ENCODE measurements at places on chromosomes 3 and 15. TPM values are rescaled to one million over a fixed set of nuclear protein-coding genes. Genes with fewer than 3 reads are reported as not detected.

DNA sequence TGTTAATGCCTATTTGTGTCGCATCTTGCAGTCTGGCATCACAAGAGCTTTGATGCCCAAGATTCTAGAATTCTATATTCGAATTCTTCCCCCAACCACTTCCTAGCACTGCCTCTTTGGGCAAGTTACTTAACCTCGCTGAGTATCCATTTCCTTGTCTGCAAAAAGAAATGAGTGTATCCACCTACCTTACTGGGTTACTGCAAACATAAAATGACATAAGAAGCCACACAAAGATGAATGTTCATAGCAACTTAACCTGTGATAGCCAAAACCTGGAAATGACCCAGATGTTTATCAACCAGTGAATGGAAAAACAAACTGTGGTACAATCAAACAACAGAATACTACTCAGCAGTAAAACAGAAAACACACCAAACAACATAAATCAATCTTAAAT lies 24.9 kb downstream of the RFTN1 start:
- H3K4me3 ChIP-seq, result no peak overlapping the region
- no peak overlapping the region for H3K27ac ChIP-seq
- peaks cover 23% of the 10 kb centered on the region for H3K4me1 ChIP-seq
- H3K27me3 ChIP-seq, result no peaks in the 10 kb centered on the region

The PLA1A gene
- 37.6 TPM for total RNA-seq

GRCh38 chr15:65374821-65375401 lies 2.9 kb downstream of the IGDCC3 start:
- no peak overlapping the region for H3K4me3 ChIP-seq
- no peaks in the 10 kb centered on the region for H3K36me3 ChIP-seq
- peaks cover 12% of the 10 kb centered on the region for H3K4me1 ChIP-seq
- DNase-seq, result peak; percentile 54

The TTLL13 gene
- total RNA-seq, result not detected

The MED12L gene
- 0.69 TPM for total RNA-seq

DNA sequence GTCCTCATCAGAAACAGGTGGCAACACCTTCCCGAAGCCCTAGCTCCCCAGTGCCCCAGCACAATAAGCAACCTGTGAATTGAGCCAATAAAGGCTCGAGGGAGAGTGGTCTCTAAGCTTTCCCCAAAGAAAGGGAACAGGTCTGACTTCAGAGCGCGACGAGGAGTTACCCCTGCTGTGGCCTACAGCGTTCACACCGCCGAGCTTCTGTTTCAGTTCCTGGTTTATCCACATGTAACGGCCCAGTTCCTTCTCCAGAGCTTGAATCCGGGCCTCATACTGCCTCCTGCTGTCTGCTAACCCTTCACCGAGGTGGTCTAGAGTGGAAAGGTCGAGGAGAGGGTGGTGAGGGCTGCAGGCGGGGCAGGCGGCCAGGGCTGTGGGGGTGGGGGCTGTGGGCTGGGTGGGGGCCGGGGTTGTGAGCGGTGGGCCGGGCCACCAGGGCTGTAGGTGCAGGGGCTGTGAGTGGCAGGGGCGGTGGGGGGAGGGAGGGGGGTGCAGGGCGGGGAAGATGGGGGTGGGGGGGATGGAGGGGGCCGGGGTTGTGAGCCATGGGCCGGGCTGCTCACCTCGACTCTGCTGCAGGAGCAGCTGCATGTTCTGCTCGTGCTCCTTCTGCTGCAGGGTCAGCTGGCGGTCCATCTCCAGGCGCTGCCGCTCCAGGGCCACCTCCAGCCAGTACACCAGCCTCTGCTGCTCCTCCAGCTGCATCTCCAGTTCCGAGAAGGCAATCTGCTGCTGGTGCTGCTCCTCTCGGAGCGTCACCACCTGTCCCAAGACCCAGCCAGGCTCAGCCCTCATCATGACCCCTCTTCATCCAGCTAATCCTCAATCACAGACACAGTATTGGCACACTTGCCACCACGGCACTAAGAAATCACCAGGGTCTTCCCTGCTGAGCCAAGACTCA lies 26.2 kb downstream of the KIF7 start:
- H3K4me1 ChIP-seq, result no peaks in the 10 kb centered on the region
- no peaks in the 10 kb centered on the region for H3K27me3 ChIP-seq
- no peak for DNase-seq
- no peaks in the 10 kb centered on the region for H3K36me3 ChIP-seq

The LRTM1 gene
- not detected for total RNA-seq

GRCh38 chr15:34851751-34852150 lies 56.4 kb upstream of the ACTC1 start:
- no peak overlapping the region for H3K4me3 ChIP-seq
- no peaks in the 10 kb centered on the region for H3K27me3 ChIP-seq
- H3K36me3 ChIP-seq, result peaks cover 7% of the 10 kb centered on the region
- DNase-seq, result no peak
- H3K4me1 ChIP-seq, result peaks cover 11% of the 10 kb centered on the region
- H3K27ac ChIP-seq, result no peak overlapping the region

- H3K27me3 ChIP-seq, result peaks cover 64% of the 10 kb centered on the region
- no peak overlapping the region for H3K4me3 ChIP-seq
- H3K27ac ChIP-seq, result no peak overlapping the region
These were observed 1.6 kb upstream of the SHOX2 start for GRCh38 chr3:158107605-158108444.

The KY gene
- total RNA-seq, result 0.29 TPM

- no peak overlapping the region for H3K4me3 ChIP-seq
- peaks cover 4% of the 10 kb centered on the region for H3K4me1 ChIP-seq
- H3K27me3 ChIP-seq, result no peaks in the 10 kb centered on the region
- DNase-seq, result no peak
- H3K36me3 ChIP-seq, result no peaks in the 10 kb centered on the region
These were observed 112.4 kb downstream of the ADAMTSL3 start for GRCh38 chr15:83766339-83766738.

DNA sequence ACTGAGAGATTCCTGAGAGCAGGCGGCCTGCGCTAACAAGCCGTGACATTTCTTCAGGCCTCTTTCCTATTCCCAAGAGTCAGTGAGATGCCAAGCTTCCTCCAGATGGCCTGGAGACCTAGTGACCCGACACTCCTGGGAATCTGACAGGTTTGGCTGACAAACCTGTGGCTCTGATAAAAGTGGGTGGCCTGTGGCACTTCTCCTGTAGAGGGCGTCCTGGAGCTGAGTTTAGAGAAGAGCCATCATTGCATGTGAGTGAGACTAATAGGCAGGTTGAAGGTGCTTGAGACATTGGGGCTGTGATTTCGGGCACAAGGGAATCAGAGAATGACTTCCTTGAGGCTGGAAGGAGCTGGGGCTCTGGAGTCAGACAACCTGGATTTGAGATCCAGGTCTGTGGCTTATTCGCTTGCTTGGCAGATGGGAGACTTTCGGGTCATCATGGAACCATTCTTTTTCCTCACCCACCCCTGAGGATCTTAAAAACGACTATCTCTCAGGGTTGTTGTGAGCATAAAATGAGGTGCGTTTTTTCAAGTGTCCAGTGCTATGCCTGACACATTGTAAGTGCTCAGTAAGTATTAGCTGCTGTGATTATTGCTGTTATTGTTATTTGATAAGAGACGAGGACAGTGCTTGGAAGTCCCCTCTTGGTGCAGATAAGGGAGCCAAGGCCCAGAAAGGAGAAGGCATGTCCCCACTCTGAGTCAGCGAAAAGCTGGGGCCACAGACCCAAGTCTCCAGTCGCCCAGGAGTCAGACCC lies 77.2 kb downstream of the SCN10A start:
- H3K27ac ChIP-seq, result no peak overlapping the region
- H3K4me1 ChIP-seq, result no peaks in the 10 kb centered on the region
- no peak for DNase-seq
- no peaks in the 10 kb centered on the region for H3K36me3 ChIP-seq
- H3K4me3 ChIP-seq, result no peak overlapping the region

GRCh38 chr3:29275309-29275708 lies 5.6 kb upstream of the RBMS3 start:
- H3K4me1 ChIP-seq, result no peaks in the 10 kb centered on the region
- no peaks in the 10 kb centered on the region for H3K36me3 ChIP-seq
- no peaks in the 10 kb centered on the region for H3K27me3 ChIP-seq
- no peak overlapping the region for H3K27ac ChIP-seq
- no peak for DNase-seq

DNA sequence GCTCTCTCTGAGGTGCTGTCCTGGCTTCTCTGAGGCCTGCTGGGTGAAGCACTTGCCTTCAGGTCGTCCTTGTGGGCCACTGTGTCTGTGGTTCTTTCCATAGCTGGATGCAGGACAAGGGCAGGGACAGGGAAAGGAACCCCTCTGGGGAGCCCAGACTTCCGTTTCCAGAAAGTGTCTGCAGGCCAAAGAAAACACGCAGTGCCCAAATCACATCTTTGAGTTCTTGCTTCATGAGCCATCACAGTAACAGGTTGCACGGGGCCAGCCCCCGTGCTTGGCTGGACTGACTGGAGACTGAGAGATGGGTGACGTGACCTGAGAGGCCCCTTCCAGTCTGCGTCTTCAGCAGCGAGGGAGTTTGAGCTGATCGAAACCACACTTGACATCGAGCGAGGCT lies 115.8 kb downstream of the GABRG3 start:
- no peak for DNase-seq
- no peaks in the 10 kb centered on the region for H3K4me1 ChIP-seq
- H3K4me3 ChIP-seq, result no peak overlapping the region
- H3K27me3 ChIP-seq, result no peaks in the 10 kb centered on the region
- no peak overlapping the region for H3K27ac ChIP-seq
- no peaks in the 10 kb centered on the region for H3K36me3 ChIP-seq

- no peaks in the 10 kb centered on the region for H3K4me1 ChIP-seq
- no peaks in the 10 kb centered on the region for H3K36me3 ChIP-seq
- no peak overlapping the region for H3K27ac ChIP-seq
These were observed 165.0 kb upstream of the SUCLG2 start for GRCh38 chr3:67819447-67819846.

- no peak for DNase-seq
- no peak overlapping the region for H3K4me3 ChIP-seq
- H3K27ac ChIP-seq, result no peak overlapping the region
- no peaks in the 10 kb centered on the region for H3K36me3 ChIP-seq
- no peaks in the 10 kb centered on the region for H3K4me1 ChIP-seq
These were observed 318.8 kb upstream of the GBE1 start for GRCh38 chr3:82080261-82080660.

The EIF5A2 gene
- 4.1 TPM for total RNA-seq

The SLC2A2 gene
- not detected for total RNA-seq

- no peak overlapping the region for H3K4me3 ChIP-seq
- no peaks in the 10 kb centered on the region for H3K4me1 ChIP-seq
These were observed 223.4 kb downstream of the ATP8B4 start for GRCh38 chr15:49895347-49896223.

The TYRO3 gene
- total RNA-seq, result 22.6 TPM

GRCh38 chr3:49805367-49805782 lies 2.3 kb downstream of the INKA1 start:
- peak overlapping the region; percentile 91 for H3K4me3 ChIP-seq
- H3K4me1 ChIP-seq, result peaks cover 49% of the 10 kb centered on the region
- H3K27ac ChIP-seq, result peak overlapping the region; percentile 87
- H3K36me3 ChIP-seq, result peaks cover 11% of the 10 kb centered on the region

- H3K36me3 ChIP-seq, result peaks cover 75% of the 10 kb centered on the region
- H3K27ac ChIP-seq, result no peak overlapping the region
- peaks cover 29% of the 10 kb centered on the region for H3K4me1 ChIP-seq
- H3K27me3 ChIP-seq, result no peaks in the 10 kb centered on the region
- no peak for DNase-seq
These were observed 31.1 kb downstream of the PLXND1 start for GRCh38 chr3:129575233-129575996.

DNA sequence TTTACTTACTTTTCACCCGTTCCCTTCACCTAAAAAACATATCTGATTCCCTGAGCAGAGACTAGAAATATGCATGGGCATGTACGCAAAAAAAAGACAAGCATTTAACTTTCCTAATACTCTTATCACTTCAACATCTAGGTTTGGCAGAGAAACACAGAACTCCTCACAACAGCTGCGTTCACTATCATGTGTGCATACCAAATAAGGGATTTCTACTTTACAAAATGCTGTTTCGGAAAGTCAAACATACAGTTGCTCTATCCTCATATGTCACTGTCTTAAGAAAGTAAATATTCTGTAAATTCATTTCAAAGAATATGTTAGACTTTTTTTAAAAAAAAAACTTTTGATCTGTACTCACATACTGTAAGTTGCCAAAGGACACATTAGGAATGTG lies 65.1 kb upstream of the CBLB start:
- H3K27ac ChIP-seq, result no peak overlapping the region
- H3K36me3 ChIP-seq, result no peaks in the 10 kb centered on the region
- no peaks in the 10 kb centered on the region for H3K27me3 ChIP-seq
- DNase-seq, result no peak
- peaks cover 5% of the 10 kb centered on the region for H3K4me1 ChIP-seq

The CCR8 gene
- total RNA-seq, result not detected

The GOLGA8R gene
- total RNA-seq, result 5.3 TPM

The CHRM5 gene
- not detected for total RNA-seq

GRCh38 chr3:179801263-179801662 lies 148.4 kb downstream of the USP13 start:
- DNase-seq, result no peak
- H3K27ac ChIP-seq, result no peak overlapping the region
- no peak overlapping the region for H3K4me3 ChIP-seq
- no peaks in the 10 kb centered on the region for H3K4me1 ChIP-seq
- no peaks in the 10 kb centered on the region for H3K27me3 ChIP-seq

DNA sequence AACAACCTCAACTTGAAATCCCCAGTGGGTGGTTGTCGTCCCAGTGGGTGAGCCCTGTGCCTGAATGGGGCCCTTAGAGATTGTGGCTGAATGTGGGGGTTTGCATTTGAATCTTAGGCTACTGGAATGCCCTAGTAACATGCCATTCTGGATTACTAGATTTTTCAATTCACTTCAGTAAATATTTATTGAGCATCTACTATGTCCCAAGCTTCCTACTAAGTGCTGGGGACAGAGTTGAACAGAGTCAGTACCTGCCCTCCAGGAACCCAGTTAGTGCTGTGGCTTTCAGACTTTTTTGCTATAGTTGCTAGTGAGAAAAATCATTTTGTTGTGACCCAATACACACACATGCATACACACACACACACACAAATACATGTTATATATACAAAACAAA lies 39.0 kb downstream of the CORO2B start:
- H3K36me3 ChIP-seq, result no peaks in the 10 kb centered on the region
- H3K4me1 ChIP-seq, result peaks cover 37% of the 10 kb centered on the region
- H3K27me3 ChIP-seq, result no peaks in the 10 kb centered on the region
- no peak overlapping the region for H3K4me3 ChIP-seq
- no peak for DNase-seq

GRCh38 chr3:111851511-111851954 lies 7.5 kb upstream of the PHLDB2 start:
- DNase-seq, result no peak
- no peak overlapping the region for H3K4me3 ChIP-seq
- H3K4me1 ChIP-seq, result peaks cover 5% of the 10 kb centered on the region
- no peaks in the 10 kb centered on the region for H3K27me3 ChIP-seq
- H3K36me3 ChIP-seq, result no peaks in the 10 kb centered on the region
- no peak overlapping the region for H3K27ac ChIP-seq

GRCh38 chr15:85649372-85649771 lies 145.4 kb downstream of the KLHL25 start:
- H3K4me1 ChIP-seq, result peaks cover 40% of the 10 kb centered on the region
- H3K4me3 ChIP-seq, result no peak overlapping the region
- H3K27me3 ChIP-seq, result no peaks in the 10 kb centered on the region
- no peak for DNase-seq
- H3K27ac ChIP-seq, result peak overlapping the region; percentile 60

GRCh38 chr3:164470471-164470870 lies 607.8 kb downstream of the SI start:
- no peak overlapping the region for H3K27ac ChIP-seq
- H3K4me3 ChIP-seq, result no peak overlapping the region
- DNase-seq, result no peak
- no peaks in the 10 kb centered on the region for H3K36me3 ChIP-seq

GRCh38 chr3:156561533-156561932 lies 6.6 kb upstream of the SSR3 start:
- no peak overlapping the region for H3K4me3 ChIP-seq
- no peak overlapping the region for H3K27ac ChIP-seq
- no peaks in the 10 kb centered on the region for H3K36me3 ChIP-seq
- DNase-seq, result no peak
- H3K27me3 ChIP-seq, result no peaks in the 10 kb centered on the region
- no peaks in the 10 kb centered on the region for H3K4me1 ChIP-seq

Data from upper lobe of right lung (tissue), 1 donor.